Activated T-cell treated with anti-CD3 and anti-CD28 coated beads for 1 hour (primary cell): ENCODE measurements at places on chromosomes 12 and 14.
A peak's percentile ranks its signal among the peaks of the same experiment; 100 is the strongest.

DNA sequence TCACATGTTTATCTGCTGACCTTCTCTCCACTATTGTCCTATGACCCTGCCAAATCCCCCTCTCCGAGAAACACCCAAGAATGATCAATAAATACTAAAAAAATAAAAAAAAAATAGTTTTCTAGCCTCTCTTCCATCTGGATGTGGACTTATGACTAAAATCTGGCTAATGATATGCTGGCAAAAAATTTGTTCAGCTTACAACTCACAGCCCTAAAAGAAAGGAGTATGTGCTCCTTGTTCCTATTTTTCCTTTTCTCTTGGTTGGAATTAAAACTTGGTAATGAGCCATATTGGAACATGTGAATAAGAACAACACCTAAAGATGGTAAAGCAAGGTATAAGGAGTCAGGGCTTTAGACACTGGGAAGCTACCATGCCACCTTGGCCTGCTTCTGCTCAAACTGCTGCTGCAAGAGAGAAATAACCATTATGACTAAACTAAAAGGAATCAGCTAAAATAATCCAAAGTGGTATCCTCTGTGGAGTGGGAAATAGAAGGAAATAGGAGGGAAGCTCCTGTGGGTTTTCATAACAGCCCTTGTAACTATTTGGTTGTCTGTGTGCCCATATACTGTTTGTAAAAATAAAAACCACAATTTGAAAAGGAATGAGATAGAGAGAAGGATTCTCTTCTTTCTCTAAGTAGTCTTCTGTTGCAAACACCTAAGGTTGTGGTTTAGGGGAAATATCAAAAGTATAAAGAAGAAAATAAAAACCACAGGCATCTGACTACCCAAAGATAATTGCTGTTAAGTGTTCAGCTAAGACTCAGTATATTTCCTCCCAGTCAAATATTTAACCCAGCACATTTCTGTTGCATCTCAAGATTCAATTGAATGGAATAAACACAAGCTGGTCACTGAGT is 53.8 kb downstream of the SDR9C7 start:
- DNase-seq = no peak

DNA sequence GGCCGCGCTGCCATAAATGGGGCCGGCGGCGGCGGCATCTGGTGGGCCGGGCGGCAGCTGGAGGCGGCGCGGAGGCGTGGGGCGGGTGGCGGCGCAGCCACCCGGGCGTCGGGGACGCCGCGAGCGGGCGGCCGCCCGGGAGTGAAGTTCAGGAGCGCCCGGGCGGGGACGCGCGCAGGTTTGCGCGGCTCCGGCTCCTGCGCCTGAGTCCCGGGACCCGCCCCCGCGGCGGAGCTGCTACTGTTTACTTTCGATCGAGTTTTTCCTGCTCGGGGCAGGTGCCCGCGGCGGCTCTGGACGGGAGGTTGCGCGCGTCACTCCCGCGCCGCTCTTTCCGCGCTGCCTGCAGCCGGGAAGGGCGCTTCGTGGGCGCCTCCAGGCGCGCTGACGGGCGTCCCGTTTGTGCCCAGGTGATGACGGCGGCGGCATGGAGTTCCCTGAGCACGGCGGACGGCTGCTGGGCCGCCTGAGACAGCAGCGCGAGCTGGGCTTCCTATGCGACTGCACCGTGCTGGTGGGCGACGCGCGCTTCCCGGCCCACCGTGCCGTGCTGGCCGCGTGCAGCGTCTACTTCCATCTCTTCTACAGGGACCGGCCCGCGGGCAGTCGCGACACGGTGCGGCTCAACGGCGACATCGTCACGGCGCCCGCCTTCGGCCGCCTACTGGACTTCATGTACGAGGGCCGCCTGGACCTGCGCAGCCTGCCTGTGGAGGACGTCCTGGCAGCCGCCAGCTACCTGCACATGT is at the start of gene ZBTB42:
ZBTB42 (plus strand) TSS at position 331 of the 749 bp plus-strand sequence; CDS start at position 428, 97 bp downstream.
- peak; percentile 59 for DNase-seq

GRCh38 chr12:98417266-98417665 is 98.1 kb upstream of the TMPO start:
- no peak for DNase-seq

- DNase-seq = no peak
Observed at GRCh38 chr12:20017802-20018201, 350.5 kb upstream of the PDE3A start.

- DNase-seq = no peak
Observed at GRCh38 chr14:58964598-58964928, 223.9 kb upstream of the DAAM1 start.

DNA sequence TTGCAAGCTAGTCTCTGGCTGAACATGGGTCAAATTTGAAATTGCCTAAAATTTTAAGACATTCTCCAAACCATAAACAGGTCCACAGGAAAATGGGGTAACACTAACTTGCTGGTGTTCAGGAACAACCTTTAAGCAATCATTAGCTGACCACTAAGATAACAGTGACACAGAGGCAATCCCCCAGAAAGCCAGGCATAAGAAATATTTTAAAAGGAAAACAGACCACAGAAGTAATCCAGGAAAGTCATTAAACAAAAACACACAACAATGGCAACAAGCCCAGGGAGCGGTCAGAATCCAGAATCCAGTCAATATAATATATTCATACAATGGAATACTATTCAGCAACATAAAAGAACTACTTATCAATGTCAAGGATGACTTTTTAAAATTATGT is 59.1 kb downstream of the LRP6 start:
- no peak for DNase-seq

DNA sequence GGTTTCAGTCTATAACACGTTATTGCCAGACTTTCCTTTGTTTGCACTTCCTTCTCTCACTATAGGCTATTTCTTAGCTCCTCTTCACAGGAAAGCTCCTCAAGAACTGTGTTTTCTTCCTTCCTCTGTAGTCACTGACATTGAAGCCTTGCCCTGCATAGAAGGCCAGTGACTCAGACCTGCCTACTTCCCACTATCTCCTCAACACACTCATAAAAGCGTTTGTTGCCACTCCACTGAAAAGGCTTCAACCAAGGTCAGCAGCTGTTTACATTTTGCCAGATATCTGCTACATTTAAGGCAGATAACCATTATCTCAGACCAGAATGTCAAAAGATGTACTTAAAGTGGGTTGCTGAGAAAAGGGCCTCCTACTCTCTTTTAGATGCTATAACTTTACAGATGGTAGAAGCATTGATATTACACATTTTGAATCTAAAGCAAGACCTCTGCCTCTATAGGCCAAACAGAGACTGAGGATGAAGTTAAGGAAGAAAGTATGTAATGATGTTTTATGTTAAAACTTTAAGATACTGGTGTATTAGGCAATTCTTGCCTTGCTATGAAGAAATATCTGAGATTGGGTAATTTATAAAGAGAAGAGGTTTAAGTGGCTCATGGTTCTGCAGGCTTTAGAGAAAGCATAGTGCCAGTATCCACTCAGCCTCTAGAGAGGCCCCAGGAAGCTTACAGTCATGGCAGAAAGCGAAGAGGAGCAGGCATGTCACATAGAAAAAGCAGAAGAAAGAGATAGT is 233.3 kb upstream of the FLRT2 start:
- no peak for DNase-seq
